ENCODE measurements at places on chromosomes 12 and 14.

GRCh38 chr14:81435391-81436295, 35.5 kb upstream of the STON2 start:
- no peak for DNase-seq

GRCh38 chr12:92226071-92226661, 80.5 kb upstream of the BTG1 start:
- DNase-seq: no peak

DNA sequence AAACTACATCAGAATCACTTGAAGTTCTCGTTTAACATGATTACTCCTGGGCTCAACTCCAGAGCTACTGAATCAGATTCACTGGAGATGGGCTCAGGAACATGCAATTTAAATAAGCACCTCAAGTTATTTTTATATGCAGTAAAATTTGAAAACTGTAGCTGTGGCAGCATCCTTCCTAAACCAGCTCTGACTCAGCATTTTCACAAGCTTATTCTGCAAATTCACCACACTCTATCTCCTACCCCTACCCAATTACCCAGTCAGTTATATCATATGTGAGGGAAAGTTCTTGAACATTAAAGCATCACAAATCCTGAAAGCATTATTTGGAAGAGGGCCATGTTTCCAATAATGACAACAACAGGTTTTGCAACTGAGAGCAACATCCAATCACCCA, 24.2 kb upstream of the LRRC9 start:
- no peak for DNase-seq

GRCh38 chr12:38934686-38935085, 29.3 kb upstream of the CPNE8 start:
- DNase-seq: no peak

DNA sequence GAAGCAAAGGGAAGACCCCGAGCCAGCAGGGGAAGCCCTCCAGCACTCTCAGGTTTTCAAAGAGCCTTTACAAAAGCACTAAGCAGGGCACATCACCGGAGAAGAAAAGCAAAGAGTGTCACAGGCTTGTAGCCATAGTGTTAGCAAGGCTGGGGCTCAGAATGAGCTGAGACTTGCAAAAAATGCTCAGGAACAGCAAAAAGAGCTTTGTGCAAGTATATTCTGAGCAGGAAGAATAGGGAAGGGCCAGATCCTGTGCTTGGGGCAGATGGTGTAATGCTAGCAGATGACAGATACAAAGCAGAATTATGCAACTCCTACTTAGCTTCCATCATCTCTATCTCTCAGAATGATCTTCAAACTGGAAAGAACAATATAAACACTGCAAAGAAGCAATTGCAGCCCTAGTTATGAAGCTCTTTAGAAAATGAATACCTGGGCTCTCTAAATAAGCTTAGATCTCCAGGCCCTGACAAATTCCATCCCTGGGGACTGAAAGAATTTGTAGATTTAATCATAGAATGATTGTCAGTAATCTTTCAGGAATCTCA, 23.7 kb upstream of the PARP11 start:
- DNase-seq: no peak

DNA sequence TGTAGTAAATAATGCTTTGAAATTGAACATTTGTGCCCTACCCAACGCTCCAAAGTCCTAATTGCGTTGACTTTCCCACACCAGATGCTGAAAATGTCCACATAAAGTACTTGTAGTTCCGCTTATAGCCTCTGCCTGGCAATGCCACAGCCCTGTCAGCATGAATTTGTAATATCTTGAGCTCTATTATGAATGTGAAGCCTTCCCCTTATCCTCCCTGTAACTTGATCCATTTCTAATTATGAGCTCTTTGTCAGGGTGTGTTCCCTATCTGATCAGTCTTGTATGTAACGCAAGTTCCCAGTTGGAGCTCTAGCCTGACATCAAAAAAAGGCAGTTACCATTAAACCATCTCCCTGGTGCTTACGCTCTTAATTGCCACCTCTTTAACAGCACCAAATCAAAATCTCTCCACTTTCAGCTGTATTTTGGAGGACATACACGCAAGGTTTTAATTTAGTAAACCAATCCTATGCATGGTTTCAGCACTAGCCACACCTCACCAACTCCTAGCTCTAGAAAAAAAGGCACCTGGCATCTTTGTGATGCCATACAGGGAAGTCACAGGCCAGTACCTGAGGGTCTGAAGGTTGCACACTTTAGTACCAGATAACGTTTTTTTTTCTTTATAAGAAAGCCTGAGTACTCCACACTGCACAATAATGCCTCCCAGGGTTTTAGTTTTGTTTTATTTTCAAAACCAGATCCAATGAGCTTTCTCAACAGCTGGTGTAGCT, 69.3 kb downstream of the EEA1 start:
- DNase-seq: no peak

- no peak for DNase-seq
Measured at GRCh38 chr12:95918194-95918993, 24.0 kb downstream of the CCDC38 start.

- no peak for DNase-seq
Measured at GRCh38 chr14:51730684-51731083, 79.0 kb downstream of the FRMD6 start.

DNA sequence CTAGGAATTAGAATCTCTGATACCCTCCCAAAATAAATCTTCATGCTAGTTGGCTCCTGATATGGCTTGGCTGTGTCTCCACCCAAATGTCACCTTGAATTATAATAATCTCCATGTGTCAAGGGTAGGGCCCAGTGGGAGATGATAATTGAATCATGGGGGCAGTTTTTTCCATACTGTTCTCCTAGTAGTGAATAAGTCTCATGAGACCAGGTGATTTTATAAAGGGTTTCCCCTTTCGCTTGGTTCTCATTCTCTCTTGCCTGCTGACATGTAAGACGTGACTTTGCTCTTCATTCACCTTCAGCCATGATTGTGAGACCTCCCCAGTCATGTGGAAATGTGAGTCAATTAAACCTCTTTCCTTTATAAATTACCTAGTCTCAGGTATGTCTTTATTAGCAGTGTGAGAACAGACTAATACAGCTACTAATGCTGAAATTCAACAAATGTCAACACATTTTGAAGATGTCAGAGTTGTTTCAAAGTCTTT, 12.2 kb upstream of the SPTSSA start:
- no peak for DNase-seq

DNA sequence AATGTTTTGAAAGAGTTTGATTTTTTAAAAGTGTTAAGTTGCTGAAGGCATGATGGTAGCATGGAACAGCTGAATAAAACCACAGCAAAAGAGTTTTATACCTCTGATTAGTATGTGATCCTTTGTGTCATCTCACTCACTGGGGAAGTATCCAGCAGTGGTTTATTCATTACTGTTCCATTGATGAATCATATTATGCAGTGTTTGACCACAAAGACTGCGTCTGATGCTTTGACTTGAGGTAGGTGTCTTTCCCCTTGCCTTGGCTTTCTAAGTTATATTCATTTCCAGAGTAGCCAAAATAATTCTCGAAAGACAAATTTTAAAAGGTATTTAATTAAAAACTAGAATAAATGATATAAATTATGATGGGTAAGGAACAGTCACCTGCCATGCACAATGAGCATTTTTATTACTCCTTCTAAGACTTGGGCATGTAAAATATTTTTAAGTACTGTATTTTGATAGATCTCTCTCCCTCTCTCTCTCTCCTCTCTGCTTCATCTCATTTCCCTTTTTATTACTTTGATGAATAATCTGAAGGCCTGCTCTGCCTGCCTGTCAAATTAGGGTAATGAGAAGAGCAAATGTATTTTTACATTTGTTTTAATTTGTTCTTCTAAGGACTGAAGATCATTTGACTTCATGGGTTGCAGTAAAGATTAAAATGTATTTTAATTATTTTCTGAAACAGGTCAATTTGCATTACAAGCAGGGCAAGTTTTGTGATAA, 164.9 kb downstream of the NAV3 start:
- DNase-seq: no peak

- DNase-seq: no peak
Measured at GRCh38 chr12:108302403-108303311, 36.5 kb downstream of the CMKLR1 start.

DNA sequence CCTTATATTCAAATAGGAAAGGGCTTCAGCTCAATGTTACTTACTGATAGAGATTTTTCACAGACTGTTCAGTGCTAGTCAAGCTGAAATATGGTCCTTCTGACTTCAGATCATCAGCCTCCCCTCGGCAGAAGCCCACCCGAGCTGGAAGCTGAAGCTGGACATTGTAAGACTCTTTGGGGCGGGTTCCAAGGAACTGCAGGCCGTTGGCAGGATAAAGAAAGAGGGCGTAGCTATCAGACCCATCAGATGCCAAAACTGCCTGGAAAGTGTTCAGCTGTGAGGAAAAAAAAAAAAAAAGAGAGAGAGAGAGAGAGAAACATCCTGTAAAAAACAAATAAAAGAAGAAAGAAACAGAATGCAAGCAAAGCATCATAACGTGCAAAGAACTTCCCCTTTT, 8.8 kb downstream of the NID2 start:
- DNase-seq: no peak

DNA sequence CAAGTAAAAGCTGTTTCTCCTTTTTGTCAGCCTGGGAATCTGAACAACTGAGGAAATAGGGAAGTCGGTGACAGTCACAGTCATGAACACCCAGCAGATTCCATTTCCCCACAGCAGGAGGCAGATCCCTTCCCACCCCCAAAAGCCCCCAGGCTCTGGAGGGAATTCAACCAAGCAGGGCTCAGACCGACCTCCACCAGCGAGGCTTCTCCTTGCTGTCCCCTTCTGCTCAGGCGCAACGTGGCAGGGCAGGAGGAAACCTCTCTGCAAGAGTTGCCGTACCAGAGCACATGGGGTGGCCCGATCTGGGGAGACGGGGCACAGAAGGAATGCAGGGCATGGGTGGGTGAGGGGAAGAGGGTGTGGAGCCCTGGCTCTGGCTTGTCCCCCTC, 319 bp downstream of the GALNT6 start:
- no peak for DNase-seq

GRCh38 chr14:100323121-100323941, at the start of gene SLC25A47:
TSS of gene SLC25A47 (plus strand) at chr14:100323339. CDS start at chr14:100323415, 76 bp downstream.
- no peak for DNase-seq

GRCh38 chr12:18207266-18207665, 54.1 kb upstream of the PIK3C2G start:
- DNase-seq: no peak
